ENCODE measurements at places on chromosomes 12 and 14. TPM values are rescaled to one million over a fixed set of nuclear protein-coding genes. Genes with fewer than 3 reads are reported as not detected.

Gene TSPAN11
- not detected for total RNA-seq

Gene NDRG2
- 9.5 TPM for total RNA-seq

- no peak for DNase-seq
Measured at GRCh38 chr12:112486361-112486760, 67.6 kb downstream of the PTPN11 start.

DNA sequence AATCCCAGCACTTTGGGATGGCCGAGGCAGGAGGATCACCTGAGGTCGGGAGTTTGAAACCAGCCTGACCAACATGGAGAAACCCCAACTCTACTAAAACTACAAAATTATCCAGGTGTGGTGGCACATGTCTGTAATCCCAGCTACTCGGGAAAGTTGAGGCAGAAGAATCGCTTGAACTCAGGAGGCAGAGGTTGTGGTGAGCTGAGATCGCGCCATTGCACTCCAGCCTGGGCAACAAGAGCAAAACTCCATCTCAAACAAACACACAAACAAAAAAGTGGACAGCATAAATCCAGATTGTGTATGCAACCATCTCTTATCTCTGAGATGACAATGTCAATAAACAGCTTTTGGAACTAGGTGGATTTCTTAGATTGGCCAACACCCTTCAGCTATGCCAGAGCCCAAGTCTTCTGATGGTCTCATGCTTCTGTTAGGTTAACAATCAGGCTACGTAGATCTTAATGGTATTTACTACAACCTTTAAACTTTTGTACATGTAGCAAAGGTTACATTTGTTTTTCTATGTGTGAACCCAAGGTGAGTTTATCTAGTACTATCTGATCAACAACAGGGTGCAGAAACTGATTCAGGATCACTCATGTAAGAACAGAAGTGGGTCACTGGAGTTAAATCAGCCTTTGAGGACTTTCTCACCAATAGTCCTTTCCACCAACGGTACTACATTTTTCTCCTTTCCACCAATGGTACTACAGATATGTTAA lies 73.7 kb downstream of the DUSP16 start:
- DNase-seq, result no peak

DNA sequence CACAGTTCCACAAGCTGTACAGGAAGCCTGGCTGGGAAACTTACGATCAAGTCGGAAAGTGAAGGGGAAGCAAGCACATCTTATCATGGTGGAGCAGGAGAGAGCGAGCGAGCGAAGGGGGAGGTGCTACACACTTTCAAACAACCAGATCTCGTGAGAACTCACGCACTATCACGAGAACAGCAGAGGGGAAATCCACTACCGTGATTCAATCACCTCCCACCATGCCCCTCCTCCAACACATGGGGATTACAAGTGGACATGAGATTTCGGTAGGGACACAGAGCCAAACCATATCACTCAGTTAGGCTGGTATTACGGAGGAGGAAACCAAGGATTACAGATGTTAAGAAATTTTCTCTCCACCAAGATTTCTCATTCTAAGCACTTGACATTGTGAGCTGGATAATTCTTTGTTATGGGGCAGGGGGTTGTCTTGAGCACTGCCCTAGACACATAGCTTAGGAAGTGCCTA lies 262.0 kb upstream of the G2E3 start:
- DNase-seq, result no peak

All from B cell (primary cell).